ENCODE measurements at places on chromosomes 11 and 22.

DNA sequence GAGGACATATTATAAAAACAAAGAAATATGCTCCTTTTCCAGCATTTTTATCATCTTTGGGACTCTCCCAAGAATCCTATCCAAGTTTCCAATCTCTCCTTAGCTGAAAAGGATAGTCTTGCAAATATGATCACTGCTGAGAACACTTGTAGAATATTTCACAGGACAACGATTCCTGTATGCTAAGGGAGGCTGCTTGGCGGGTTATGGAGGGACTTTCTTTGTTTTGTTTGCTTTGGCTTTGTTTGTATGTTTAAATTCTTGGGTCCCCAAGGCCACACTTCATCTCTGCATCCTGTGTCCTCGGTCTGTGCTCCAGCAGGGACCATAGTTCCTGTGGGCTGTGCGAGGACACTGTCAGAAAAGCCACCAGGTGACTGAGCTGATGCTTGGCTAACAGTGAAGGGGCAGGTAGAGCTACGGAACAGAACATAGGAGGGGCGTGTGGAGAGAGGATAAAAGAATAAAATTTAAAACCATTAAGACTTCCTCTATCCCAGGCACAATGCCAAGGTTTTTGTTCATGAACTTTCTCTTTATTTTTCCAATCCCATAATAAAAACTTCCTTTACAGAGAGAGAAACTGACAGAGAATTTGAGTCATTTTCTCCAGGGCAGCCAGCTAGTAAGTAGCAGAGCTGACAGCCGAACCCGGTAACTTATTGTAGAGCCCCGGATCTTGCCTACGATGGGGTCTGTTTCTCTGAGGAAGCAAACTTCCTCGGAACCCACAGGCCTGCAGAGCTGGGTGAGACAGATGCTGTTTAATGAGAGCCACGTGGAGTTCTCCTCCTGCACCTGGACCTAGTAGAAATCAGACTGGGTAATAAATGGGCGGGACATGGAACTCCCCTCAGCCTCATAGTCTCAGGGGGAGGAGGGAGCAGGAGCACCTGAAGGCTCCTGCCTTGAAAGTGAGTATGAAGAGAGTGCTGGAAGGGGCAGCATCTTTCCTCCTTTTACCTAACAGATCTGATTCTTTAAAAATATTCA is at the start of gene IZUMO1R:
Gene IZUMO1R (plus strand): TSS at position 615 of the 993 bp plus-strand sequence. CDS start 1,057 bp downstream, outside the sequence.
- DNase-seq: no peak

- DNase-seq: no peak
These were observed 308.0 kb upstream of the ZC3H12C start for GRCh38 chr11:109785198-109785597.

GRCh38 chr11:94793002-94793401 is 24.8 kb downstream of the AMOTL1 start:
- no peak for DNase-seq

DNA sequence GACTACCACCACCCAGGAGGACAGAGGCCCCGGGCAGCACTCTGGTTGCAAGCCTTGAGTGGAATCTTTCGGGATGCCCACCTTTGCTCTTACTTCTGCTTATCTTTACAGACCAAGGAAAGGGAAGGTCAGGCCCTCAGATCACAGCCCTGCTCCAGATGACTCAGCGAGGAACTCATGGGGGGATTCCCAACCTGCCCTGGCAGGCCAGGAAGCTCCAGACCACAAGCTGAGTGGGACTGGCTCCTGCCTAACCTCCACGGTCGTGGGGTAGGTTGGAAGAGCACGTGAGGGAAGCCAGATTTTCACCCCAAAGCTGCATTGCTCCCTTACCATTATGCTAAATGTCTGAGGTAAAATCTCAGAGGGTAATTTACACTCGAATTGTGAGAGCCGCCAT is 11.8 kb downstream of the TBC1D10A start:
- no peak for DNase-seq

- no peak for DNase-seq
These were observed 12.3 kb downstream of the SIRT3 start for GRCh38 chr11:223884-224283.

- DNase-seq: no peak
These were observed 209.7 kb downstream of the SNX19 start for GRCh38 chr11:130706572-130706971.

DNA sequence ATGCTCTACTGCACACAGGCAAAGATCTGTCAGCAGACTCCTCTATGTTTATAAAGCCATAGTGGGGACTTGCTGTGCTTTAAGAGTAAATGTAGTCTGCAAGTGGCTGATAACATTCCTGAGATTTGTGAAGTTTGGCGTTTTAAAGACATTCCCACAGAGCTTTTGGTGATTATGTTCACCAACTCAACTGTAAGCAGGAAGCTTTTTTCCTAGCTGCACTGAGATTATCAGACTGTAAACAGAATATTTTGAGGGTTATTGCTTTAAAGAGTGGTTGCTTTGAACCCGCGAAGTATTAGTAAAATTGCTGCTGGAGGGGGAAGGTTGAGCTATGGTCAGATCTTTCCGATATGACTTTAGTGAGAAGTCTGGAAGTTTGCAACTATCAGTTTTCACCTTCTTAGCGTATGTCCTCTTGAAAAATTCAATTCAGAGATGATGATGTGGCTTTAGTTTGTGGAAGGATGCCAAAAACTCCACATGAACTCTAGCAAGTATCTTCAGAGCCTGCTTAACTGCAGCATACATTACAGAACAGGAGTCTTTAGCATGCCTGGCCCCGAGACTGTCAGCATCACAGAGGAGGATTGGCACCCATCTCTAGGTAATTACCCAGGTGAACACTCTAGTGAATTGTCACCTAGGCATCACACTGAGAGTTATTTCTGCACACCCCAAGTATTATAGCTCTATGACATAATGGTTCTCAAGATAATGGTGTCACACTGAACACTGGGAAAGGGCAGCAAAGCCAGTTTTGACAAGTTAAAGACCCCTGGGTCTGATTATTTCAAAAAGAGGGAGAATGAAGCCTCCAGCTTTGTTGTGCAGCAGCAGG is 89.9 kb downstream of the MTNR1B start:
- DNase-seq: no peak

DNA sequence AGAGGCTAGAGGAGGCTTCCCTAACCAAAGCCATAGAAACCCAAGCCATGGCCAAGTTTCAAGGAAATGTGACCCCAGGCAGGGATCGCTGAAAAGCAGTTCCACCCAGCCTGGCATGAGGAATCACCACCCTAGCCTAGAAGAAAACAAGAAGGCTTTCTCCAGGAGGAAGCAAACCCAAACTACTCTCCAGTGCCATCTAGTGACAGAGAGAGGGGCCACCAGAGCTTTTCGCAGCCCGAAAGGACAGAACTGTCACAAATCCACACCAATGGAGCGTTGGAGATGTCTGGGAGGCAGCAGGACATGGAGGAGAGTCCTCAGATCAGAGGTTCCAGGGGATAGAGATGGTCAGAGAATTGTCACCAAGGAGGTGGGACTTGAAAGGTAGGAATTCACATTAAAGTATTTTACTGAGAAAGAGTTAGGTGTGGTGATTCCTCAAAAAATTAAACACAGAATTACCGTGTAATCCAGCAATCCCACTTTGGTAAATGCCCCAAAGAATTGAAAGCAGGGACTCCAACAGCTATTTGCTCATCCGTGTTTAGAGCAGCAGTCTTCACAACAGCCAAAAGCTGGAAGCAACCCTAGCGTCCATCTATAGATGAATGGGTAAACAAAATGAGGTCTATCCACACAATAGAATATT is 67.3 kb upstream of the NUP50 start:
- no peak for DNase-seq

- no peak for DNase-seq
These were observed 25.4 kb downstream of the TENM4 start for GRCh38 chr11:79415411-79415810.

- no peak for DNase-seq
These were observed 23.9 kb downstream of the STIM1 start for GRCh38 chr11:3879216-3879966.

DNA sequence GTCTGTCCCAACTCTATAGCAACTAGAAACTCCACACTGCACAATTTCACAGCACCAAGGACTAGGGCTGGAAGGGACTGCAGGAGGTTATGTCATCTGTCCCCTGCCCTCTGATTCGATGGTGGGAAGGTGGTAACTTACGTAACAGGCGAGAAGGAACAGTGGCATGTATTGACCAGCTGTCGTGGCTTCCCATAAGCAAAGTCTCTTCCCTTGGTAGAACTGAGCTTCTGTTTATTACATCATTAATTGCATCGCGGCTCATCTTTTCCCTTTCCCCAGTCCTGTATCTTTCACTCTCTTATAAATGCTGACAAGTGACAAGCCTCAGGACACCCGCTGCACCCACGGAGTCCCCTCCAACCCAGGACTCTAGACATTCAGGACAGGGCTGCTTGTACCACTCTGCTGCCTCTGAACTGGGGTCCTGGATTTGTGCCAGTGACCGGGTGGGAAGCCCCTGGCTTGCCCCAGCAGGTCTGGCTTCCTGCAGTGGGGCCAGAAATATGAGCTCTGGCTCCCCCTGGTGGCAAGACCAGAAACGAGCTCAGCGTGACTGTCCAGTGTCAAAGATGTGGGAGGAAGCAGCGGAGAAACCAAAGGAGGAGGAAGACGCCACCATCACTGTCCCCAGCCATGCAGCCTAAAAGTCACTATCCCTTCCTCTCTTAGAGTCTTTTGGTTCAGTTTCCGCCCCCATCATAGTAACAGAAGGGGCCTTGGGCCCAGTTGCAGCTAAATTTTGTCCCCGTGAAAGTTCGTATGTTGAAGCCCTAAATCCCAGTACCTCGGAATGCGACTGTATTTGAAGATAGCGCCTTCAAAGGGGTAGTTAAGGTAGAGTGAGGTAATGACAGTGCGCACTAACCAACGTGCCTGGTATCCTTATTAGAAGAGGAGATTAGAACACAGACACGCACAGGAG is 84.5 kb downstream of the ISX start:
- DNase-seq: no peak

- no peak for DNase-seq
These were observed 136.9 kb upstream of the ZC3H12C start for GRCh38 chr11:109956124-109956793.

GRCh38 chr11:120391854-120392253 is 55.6 kb downstream of the ARHGEF12 start:
- DNase-seq: no peak

- DNase-seq: no peak
These were observed 63.4 kb downstream of the FLI1 start for GRCh38 chr11:128757235-128757711.

DNA sequence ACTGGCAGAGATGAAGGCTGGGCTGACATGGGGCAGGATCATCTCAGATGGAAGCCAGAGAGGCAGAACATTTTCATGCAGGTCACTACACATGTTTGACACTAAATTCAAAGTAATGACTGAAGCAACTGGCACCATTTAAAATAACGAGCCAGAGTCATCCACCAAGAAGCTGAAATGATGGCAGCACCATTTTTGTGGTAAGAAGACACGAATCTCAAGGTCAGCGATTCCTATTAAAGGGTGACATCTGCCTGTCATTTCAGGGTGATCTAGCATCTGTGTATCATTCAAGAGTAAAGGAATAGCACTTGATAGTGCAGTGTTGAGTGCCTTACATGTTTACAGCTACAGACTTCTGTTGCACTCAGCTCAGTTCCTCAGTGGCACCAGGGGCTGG is 113.4 kb upstream of the C11orf87 start:
- DNase-seq: no peak

DNA sequence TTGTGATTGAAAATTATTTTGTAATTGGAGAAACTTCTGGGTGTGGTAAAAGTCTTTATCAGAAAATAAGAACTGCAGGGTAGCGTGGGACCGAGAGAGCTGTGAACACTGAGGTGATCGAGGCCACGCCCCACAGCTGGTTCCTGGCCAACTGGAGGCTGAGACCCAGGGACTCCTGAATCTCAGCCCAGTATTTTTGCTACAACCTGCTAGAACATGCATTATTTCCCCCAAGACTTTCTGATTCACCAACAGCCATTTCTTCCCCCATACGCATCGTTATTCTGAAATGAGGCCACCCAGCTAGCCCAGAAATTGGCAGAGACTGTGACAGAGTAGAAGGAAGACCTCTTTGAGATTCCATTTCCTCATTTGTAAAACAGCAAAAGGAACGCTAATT is 3.4 kb upstream of the FGF19 start:
- no peak for DNase-seq

- no peak for DNase-seq
These were observed 328.8 kb downstream of the MIAT start for GRCh38 chr22:26985931-26986782.

- DNase-seq: no peak
These were observed 4.5 kb downstream of the FXYD2 start for GRCh38 chr11:117820071-117820470.

DNA sequence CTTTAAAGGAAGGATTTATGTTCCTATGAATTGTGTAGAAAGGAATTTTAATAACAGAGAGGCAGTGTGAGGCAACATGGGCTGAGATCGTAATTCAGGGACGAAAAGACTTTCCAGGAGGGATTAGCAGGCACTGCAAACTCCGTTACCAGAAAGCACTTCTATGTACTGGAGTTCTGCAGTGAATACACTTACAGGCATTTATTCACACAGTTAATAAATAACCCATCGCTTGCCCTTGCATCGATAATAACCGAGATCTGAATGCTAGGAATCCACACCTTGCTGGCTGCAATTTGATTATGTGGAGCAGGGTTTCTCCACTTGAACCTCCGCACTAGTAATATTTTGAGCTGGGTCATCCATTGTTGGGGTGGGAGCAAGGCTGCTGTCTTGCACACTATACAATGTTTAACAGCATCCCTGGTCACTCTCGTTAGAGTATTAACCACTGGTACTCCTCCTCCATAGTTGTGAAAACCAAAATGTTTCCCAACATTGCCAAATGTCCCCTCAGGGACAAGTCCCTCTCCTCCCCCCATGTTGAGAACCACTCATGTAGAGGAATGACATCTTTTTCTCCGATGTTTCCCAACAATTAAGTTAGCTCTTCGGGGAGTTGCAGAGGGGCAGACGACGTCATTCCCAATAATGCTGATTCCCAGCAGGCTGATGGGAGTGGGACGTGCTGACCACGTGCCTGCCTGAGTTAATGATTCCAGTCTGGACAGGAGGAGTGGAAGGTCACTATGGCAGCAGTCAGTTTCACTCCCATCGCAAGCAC is 99.5 kb downstream of the SNX19 start:
- DNase-seq: no peak

DNA sequence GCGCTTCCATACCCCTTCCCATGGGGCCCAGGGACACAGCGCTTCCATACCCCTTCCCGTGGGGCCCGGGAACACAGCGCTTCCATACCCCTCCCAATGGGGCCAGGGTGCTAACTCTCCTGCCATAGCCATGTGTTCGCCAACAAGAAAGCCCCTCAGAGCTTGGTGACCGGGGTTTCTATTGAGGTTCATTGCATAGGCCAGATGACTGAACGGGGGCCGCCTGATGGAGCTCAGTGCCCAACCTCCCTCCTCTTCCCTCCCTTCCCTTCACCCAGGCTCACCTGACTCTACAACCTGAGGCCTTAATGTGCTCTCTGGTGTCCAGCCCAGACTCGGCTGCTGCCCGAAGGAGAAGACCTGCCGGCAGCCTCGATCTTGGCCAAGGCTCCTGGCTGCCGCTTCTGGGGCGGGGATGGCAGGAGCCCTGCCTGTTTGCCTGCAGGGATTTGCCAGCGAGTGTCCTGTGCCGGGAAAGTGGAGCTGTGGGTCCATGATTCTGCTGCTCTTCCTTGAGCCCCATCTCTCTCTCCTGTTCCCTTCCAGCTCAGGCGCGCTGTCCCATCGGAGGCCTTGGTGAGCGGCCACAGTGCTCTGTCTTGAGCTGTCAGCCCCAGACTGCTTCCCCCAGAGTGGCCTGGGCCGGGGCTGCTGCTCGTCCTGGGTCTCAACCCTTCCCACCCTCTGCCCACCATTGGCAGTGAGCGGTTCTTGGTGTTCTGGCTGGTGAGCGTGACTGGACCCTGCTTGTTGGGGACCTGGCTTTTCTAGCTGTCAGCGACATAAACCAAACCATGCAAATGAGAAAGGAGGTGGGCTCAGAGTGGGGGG is 267.0 kb downstream of the TBC1D22A start:
- DNase-seq: no peak

Data from cortex of kidney (tissue), 1 donor.